Tracheal epithelial cell (primary cell): ENCODE measurements at places on chromosomes 11 and 22. TPM values are rescaled to one million over a fixed set of nuclear protein-coding genes. Genes with fewer than 3 reads are reported as not detected.

KRTAP5-8 gene
- total RNA-seq: 0.24 TPM in 1 of 2 replicates, not detected in the other

IL10RA gene
- under 0.01 TPM in 1 of 2 replicates, not detected in the other for total RNA-seq

P4HA3 gene
- total RNA-seq: 2.7 TPM in 1 of 2 replicates, not detected in the other

CENPM gene
- 3.2 and 7.7 TPM in 2 replicates for total RNA-seq

TLCD5 gene
- 0.64 and 2.2 TPM in 2 replicates for total RNA-seq

TMEM218 gene
- 14.0 and 35.4 TPM in 2 replicates for total RNA-seq

BRSK2 gene
- under 0.01 TPM in 1 of 2 replicates, not detected in the other for total RNA-seq

CARNS1 gene
- 0.24 TPM in 1 of 2 replicates, not detected in the other for total RNA-seq

PGM2L1 gene
- 0.64 and 8.7 TPM in 2 replicates for total RNA-seq

LMO1 gene
- total RNA-seq: not detected in 2 replicates

PLEKHB1 gene
- 1.2 TPM in 1 of 2 replicates, not detected in the other for total RNA-seq

IFITM10 gene
- 1.2 and 1.9 TPM in 2 replicates for total RNA-seq

ANO3 gene
- not detected in 2 replicates for total RNA-seq

TRPM5 gene
- total RNA-seq: not detected in 2 replicates

GRIA4 gene
- total RNA-seq: 0.48 TPM in 1 of 2 replicates, not detected in the other

CARD18 gene
- total RNA-seq: not detected in 2 replicates

C1QTNF5 gene
- total RNA-seq: 0.43 and 1.2 TPM in 2 replicates

GLYATL1 gene
- under 0.01 and 0.24 TPM in 2 replicates for total RNA-seq

APOA5 gene
- not detected in 2 replicates for total RNA-seq

TH gene
- 0.48 TPM in 1 of 2 replicates, not detected in the other for total RNA-seq

TSSK2 gene
- total RNA-seq: not detected in 2 replicates

DEFB131B gene
- not detected in 2 replicates for total RNA-seq

H19 gene
- total RNA-seq: 6.6 and 14.2 TPM in 2 replicates

SLC25A45 gene
- under 0.01 and 1.9 TPM in 2 replicates for total RNA-seq

APOBEC3A gene
- 0.21 and 0.72 TPM in 2 replicates for total RNA-seq

CHRNA10 gene
- 0.48 TPM in 1 of 2 replicates, not detected in the other for total RNA-seq

BANF1 gene
- total RNA-seq: 7.7 and 10.8 TPM in 2 replicates

TPBGL gene
- total RNA-seq: not detected in 2 replicates
